Substantia nigra (tissue), 51 donors: ENCODE measurements at places on chromosomes 16 and 17.

GRCh38 chr17:38349097-38349730, 2.4 kb upstream of the SOCS7 start:
- DNase-seq: peak; percentile 84

DNA sequence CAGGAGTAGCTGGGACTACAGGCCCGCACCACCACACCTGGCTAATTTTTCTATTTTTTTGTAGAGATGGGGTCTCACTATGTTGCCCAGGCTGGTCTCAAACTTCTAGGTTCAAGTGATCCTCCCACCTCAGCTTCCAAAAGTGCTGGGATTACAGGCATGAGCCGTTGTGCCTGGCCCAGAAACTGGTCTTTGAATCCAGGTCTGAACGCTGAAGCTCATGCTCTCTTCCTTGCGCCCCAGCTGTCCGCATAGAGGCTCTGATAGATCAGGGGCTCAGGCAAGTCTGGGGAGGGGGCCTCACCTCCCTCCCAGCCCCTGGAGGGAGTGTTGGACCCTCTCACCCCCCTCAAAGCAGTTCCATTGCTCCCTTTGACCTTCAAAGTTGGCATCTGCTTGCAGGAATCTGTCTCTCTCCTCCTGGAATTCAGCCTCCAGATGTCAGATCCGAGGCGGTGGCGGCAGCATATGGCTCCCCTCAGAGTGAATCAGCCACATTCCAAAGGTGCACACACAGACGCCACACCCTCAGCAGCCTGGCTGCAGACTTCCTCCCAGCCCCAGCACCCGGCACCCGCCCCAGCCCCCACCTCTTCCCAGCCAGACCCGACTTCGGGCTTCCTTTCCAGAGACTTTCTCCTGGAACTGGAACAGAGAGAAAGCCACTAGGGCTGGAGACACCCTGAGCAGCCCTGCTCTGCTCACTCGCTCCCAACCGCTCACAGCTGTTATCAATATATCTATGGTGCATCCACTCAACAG, 16.9 kb upstream of the GLIS2 start:
- DNase-seq: no peak

GRCh38 chr17:10316801-10317542, 55.8 kb downstream of the MYH13 start:
- DNase-seq: no peak

DNA sequence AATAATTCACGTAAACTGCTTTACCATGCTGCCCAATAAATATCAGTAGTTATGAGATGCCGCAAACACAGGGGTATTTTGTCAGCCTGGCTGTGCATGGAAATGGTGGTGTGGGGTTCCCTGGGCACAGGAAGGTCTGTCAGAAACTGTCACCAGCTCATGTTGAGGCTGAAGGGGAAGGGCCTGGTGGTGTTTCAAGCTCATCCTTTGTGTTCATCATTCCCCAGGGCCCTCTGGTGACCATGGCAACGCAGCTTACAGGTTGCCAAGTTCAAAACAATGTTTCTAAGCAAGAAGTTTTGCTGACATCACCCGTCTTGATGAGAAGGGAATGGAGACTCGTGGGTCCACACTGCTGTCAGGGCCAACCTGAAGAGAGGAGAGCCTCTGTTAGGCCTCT, 348.9 kb upstream of the C16orf82 start:
- DNase-seq: no peak

DNA sequence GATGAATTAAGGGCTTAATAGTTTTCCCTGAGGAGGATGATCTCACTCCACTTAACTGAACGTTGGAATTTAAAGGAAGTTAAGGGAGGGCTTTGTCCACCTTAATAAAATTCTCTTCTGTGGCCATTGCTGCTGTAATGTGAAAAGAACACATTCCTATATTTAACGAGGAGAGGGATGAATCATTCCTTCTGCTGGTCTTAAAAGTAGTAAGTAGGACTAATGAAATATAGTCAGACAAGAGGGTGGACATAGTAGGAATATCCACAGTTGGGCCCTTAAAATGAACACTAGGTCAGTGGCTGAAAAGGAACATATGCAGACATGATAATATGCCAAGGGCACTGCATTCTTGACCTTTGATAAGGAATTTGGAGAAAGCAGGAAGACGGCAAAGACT, 405.6 kb downstream of the PMP22 start:
- no peak for DNase-seq

GRCh38 chr17:41325611-41326010, 10.1 kb upstream of the KRTAP17-1 start:
- DNase-seq: no peak

DNA sequence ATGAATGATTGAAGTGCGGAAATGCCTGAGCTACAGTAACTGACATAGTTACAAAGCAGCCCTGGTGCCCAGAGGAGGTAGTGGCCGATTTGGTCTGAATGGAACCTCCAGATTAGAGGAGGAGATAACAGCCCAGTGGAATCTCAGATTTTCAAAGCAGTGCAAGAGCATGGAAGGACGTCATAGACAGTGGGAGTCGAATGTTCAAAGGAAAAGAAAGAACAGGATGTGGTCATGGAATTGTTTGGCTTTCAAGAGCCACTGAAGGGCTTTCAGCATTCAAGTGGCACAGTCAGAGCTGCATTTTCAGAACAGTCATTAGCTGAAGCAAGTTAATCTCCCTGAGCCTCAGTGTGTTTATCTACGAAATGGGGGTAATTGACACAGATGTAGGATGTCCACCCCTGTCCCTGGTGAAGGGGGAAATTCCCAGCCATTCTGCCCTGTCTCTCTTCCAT, 104.6 kb upstream of the CACNG3 start:
- DNase-seq: no peak

- no peak for DNase-seq
Observed at GRCh38 chr16:60206516-60206915, 1472.4 kb upstream of the GOT2 start.

DNA sequence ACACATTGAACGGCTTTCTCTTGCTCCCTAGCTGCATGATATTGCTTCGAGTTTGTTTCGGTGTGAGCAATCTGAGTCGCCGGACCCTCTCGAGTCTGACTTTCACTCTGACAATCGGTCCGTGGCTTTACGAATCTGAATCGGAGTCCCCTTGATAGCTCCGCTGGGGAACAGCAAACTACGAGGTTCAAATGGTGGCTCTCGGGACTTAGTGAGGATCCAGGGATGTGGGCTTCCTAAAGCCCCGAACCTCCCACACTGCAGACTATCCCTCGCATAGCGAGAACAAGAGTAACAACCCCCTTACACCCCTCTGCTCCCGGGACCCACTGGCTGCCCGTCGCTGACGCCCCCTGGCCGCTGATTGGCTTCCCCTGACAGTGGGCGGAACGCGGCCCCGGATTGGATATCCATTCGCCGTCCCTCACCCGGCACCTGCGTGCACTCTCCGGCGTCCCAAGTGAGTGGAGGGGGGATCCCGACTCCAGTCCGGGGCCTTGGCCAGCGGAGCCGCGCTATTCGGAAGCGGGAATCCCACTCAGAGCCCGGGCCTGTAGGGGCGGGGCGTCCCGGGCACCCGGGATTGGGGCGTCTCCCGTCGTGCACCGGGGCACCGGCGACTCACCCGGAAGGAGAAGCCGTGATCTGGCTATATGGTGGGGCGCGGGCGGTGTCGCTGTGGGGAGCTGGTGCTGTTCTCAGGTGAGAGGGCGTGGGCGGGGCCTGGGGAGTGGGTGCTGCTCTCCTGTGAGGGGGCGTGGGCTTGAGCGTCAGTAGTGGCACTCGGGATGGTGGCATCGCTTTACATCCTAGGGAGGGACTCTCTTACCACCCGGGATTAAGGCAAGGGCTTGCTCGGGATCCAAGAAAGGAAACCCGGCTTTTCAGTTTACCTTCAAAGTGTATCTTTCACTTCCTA, at the start of gene SNX11:
Gene SNX11, plus strand, starts transcription at position 630 of the 919 bp plus-strand sequence. CDS start 4,278 bp downstream, outside the sequence.
- peak; percentile 96 for DNase-seq

DNA sequence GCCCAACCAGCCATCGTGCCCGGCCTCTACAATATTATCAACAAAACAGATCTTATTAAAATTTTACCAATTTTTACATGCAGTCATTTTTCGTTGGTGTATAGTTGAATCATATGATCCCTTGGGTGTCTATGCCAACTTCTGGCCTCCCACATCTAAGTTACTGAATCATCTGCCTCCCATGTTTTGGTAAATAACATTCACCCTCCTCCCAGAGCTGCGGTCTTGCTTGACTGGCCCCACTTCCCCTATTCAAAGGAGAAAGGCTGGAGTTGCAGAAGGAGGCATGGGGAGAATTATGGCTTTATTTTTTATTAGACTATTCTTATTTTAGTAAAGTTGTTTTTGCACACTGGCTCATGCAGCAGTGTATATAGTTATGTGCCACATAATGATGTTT, 18.5 kb upstream of the CCL23 start:
- no peak for DNase-seq

DNA sequence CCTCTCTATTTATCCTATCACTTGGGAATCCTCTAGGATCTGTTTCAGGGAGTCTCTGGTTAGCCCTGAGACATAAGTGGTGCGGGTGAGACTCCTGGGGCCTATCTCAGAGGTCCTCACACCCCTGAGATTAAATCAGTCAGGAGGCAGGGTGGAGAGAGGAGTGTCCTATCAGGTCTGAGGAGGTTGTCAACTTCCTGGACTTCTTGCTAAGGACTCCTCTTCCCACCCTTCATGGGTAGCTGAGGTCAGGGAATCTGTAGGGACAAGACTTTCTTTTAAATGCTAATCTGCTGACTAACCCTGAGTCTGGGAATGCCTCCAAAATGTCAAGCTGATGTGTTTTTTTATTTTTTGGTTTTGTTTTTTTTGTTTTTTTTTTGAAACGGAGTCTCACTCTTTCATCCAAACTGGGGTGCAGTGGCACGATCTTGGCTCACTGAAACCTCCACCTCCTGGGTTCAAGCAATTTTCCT, 6.6 kb upstream of the ARMC5 start:
- DNase-seq: no peak

- DNase-seq: no peak
Observed at GRCh38 chr16:13238182-13238581, 336.8 kb downstream of the SHISA9 start.

DNA sequence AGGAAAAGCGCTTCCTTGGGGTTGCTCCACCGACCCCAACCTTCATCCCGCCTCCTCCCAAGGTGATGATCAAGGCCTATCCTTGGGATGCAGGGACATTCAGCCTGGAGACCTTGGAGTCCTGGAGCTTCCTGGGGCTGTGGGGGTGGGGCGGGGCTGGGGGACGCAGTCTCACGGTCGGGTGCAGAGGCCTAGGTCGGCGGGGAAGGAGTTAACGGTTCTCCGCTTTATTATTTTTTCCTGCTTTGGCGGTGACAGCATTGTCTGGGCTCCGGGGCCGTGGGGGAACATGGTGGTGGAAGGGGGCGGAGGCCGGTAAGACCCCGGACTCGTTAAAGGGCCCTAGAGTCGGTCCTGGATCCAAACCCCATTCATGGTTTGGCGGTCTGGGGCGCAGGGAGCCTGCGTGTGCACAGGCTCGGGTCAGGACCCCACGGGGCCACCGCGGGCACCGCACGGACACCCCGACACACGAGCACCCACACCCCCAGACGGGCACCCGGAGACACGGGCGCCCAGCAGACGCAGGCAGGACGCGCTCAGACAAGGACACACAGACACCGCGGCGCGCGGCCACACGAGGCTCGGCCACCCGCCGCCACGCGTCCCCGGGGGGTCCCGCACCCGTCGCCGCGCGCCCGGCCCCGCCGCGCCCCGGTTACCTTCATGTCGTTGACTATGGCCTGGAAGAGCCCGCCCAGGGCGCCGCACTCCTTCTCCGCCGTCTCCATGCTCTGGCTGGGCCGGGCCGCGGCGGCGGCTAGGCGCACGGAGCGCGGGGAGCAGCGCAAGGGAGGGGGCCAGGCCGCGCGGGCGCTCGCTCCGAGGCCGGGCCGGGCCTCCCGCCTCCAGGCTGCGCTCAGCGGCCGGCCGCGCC, 554 bp downstream of the MTSS2 start:
- no peak for DNase-seq

- no peak for DNase-seq
Observed at GRCh38 chr17:70855401-70856054, 686.2 kb downstream of the KCNJ2 start.

GRCh38 chr16:27481282-27481934, 68.3 kb downstream of the GTF3C1 start:
- no peak for DNase-seq

DNA sequence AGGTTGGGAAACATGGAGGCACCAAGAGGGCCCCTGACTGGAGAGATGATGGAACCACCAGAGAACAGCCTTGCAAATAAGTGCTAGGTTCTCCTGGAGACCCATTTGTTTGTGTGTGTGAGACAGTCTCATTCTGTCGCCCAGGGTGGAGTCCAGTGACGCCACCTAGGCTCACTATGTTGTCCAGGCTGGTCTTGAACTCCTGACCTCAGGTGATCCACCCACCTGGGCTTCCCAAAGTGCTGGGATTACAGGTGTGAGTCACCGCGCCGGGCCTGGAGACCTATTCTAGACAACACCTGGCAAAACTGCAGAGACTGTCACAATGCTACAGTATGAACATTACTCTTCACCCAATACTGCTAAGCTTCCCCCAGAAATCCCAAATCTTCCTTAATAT, 1.5 kb downstream of the NPLOC4 start:
- DNase-seq: no peak

DNA sequence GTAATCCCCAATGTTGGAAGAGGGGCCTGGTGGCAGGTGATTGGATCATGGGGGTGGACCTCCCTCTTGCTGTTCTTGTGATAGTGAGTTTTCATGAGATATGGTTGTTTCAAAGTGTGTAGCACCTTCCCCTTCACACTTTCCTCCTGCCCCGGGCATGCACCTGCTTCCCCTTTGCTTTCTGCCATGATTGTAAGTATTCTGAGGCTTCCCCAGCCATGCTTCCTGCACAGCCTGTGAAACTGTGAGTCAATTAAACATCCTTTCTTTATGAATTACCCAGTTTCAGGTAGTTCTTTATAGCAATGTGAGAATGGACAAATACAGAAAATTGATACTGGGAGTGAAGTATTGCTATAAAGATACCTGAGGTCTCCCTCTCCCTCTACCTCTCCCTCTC, 29.4 kb downstream of the RNF112 start:
- DNase-seq: no peak

GRCh38 chr17:73663614-73664013, 19.4 kb upstream of the SDK2 start:
- DNase-seq: no peak

- no peak for DNase-seq
Observed at GRCh38 chr17:27980043-27980442, 62.4 kb upstream of the NLK start.

DNA sequence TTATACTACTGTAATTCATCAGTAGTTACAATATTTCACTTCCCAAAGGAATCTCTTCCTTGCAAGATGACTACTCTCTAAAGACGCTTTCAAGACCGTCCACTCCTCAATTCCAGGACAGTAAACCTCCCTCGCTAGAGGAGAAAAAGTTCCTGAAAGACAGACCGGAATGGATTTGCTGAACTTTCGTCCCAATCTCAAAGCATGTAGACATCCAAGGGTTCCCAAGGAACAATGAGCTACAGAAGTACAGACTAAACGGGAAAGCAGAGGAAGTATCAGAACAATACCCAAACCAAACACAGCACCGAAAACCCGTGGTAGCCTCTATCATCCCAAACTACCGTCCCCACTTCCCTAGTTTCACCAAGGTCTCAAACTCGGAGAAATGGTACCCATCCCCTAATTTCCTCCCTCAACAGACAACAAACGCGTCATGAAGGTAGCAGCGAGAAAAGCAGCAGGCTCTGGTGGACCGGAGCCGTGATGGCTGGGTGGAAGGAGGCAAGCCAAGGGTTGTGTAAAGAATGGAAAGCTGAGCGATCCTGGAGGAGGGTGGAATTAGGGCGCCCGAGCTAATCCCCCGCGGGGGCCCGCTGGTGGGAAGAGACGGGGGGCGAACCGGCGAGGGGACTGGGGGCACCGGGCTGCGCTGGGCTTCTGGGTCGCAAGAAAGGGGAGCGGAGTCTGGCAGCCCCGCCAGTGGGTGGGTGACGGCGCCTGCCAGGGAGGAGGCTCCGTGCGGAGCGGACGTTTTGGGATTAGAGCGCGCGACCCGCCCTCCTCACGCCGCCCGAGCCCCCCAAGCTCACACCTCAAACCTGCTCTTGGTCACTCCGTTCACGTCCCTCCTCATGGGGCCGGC, 647 bp downstream of the FBXL20 start:
- DNase-seq: no peak
